ENCODE measurements at places on chromosomes 13 and 19.

DNA sequence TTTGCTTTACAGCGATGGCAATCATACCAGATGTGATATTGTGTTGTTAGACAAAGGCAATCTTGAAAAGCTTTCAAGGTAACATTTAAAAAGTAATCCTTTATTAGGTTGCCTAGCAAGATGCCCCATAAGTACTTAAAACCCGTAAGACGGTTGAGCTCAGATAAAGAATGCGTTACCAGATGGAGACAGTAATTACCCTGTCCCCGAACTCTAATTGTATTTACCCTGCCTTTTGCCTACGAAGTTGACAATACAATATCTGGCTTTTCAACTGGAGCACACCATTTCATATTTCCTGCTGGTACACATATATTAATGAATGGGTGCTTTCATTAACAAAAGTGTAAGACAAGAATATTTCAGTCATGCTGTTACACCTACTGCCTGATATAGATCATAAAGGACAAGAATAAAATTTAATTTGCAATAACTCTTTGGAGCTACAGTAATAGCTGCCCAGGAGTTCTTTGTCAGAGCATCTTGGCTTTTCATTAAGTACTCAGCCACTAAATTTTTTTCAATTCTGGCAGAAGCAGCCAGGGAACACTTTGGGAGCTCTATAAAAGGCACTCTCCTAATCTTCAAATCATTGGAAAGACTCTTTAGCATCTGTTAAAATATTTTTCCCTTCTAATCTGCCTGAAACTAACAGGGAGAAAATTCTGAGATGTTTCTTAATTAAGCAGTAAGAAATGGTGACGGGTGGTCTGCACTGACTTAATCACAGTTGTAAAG lies 63.8 kb downstream of the DCT start:
- no peak for DNase-seq

DNA sequence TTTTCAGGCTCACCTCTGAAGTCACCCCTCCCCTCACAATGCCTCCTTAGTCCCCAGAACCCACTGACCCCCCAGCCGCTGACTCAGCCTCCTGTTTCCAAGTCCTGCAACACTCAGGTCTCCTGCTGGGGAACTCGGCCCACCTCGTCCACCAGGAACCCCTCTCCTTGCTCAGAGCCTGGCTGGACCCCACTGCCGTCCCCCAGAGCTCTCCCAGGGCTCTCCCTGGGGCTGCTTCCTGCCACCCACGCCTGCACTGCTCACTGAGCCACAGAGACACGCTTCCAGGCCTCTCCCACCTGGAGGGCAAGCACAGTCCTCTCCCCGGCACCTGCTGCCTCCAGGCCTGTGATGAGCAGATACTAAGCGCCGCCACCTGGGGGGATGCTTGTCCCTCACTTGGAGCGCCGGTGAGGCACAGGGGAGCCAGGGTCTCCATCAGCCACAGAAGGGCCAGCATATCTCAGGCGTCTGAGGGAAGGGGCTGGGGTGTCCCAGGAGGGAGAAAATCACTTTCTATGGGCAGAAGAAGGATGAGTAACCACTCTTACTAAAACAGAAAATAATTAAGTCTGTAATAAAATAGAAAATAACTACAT lies 53.8 kb downstream of the KLF2 start:
- no peak for DNase-seq

DNA sequence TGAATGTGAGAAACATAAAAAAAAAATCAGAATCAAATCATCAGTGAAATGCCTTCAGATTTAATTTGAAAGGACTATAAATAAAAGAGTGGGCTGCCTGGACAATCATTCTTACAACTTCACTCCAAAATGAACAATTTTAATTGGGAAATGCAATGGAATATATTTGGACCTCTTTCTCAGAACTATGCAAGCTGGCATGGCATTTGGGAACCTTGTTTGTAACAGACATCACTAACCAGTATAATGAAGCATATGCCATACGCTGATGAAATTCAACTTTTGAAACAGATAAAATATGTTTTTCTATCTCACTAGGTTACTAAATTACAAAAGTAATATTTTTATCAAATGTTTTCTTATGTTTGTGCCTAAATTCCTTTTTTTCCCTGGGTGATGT lies 64.2 kb upstream of the FAM216B start:
- no peak for DNase-seq

DNA sequence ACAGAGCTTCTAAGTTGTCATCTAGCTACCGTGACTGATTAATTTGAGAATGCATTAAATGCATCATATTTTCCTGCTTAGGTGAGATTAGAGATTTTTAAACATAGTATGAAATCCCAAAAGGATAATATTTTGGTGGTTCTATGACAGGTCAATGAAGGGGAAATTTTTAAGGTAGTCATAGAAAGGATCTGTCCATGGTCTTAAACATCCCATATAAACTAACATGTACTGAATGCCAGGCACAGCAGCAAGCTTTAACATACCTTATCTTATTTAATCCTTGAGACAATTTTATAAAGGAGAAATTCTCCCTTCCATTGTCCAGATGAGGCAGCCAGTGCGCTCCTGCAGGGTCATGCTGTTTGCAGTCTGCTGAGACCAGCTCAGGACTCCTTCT lies 466.0 kb downstream of the FGF14 start:
- DNase-seq: no peak

DNA sequence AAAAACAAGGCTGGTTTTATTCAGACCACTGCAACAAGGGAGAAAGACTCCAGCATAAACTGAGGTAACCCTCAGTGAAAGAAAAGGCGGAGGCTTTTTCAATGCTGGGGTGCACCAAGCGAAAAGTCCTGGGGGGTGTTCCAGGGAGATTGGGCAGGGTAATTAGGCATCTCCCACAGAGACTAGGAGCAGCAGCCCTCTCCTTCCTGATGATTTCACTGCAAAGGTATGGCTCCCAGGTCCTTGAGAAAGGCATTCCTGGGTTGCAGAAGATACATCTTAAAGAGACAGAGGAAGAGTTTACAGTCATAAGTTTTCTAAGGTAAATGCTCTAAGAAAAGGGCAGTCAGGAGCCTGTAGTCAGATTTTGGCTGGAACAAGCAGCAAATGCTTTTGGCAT lies 412.0 kb downstream of the FOXO1 start:
- no peak for DNase-seq

DNA sequence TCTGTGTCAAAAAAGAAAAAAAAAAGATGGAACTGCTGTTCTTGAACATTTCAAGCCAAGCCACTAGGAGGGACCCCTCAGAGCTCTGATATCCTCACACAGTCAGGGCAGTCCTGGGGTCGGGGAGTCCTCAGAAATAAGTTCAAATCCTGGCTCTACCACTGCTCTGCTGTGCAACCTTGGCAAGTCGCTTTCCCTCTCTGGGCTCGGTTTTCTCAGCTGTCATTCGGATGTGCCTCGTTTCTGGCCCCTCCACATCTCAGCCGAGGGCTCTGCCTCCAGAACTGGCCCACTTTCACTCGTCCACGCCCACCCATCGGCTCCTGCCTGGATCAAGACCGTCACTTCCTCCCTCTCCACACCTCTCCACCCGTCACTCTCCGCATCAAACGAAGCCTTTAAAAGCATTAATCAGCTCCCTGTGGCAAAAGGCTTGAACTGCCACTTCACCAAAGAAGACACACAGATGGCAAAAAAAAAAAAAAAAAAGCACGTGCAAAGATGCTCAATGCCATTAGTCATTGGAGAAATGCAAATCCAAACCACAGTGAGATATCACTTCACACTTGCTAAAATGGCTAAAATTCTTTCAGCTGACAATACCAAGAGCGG lies 7.4 kb upstream of the ZNRF4 start:
- DNase-seq: no peak

DNA sequence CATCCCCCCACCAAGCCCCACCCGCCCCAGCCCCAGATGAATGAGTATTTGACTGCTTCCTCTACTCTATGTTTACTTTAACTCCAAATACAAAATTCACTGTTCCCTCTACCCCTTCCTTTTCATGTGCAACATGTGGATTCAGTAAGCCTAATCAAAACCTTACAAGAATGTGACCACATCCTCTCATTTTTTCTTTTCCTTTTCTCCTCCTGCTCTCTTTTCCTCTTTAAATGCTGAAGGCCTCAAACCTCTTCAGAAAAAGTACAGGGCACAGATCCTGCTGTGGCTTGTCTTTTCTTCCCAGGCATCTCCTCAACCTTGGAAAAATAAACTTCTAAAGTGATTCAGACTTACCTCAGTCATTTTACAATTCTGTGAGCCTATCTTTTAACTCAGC lies 119.0 kb downstream of the MYCBP2 start:
- no peak for DNase-seq

GRCh38 chr13:49481788-49482187 lies 14.0 kb upstream of the PHF11 start:
- DNase-seq: no peak

DNA sequence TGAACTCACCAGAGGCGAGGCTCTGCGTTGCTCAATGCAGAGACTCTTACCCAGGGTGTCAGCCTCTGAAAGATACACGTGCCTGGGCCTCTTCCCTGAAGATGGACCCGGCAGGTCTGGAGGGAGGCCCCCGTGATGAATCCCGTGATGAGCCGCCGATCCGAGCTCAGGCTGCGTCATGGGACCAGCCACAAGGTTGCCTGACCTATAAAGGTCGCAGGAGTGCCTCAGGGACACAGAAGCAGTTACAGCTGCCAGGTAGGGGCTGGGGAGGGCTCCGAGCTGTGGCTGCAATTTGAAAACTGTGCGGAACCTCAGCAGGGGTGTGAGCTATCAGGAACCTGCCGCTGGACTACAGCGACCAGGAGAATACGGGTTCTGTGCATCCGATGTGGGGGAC lies 10.5 kb upstream of the ATP11A start:
- no peak for DNase-seq

GRCh38 chr13:109548374-109548773 lies 238.0 kb downstream of the IRS2 start:
- no peak for DNase-seq

DNA sequence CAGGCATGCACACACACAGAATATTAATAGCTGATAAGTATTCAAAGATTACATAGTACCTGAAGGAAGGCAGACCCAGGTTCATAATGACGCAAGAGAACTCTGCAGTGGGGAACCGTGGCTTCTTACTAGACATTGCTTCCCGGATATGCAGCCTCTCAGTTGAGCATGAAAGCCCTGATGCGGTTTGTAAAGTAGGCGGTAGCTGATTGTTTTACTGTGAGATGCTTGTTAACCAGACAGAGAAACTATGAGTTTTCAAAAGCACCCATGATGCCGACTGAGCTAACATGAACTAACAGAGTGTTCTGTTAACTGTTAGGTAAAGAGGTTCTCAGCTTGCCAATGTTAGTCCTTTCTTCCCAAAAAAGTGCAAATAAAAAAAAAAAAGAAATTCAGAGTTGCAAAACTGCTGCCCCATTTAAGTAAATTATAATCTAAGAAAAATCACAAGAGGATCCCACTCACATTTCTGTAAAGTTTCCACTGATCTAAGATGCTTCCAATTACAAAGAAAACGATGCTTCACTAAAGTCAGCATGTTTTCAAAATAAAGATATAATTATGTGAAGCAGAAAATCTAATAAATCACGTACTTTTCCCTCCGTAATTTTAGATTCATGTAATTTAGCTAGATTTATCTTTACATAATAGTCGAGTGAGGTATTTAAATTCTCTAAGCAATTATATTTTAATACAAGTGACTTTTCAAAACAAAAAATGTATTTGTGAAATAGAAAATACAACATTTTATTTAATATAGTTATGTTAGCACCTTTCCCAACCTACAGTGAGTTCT lies 2.2 kb downstream of the FLT1 start:
- peak; percentile 37 for DNase-seq

- no peak for DNase-seq
Observed at GRCh38 chr19:17946965-17947784, 14.4 kb downstream of the CCDC124 start.

DNA sequence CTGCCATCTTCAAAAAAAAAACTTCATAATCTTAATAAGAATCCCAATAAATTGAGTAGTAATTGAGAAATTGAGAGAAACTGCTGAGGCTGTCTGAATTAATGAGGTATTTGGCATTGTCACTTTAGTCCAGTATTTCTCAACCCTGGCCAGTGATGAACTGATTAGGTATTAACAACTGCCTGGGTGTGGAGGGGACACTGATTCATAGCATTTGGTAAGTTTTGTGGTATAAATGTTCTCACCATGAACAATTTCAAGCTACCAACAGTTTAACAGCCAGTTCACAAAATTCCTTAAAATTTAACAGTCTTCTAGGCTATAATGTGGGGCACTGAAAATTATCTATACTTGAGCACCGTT lies 18.3 kb downstream of the GPC6 start:
- no peak for DNase-seq

DNA sequence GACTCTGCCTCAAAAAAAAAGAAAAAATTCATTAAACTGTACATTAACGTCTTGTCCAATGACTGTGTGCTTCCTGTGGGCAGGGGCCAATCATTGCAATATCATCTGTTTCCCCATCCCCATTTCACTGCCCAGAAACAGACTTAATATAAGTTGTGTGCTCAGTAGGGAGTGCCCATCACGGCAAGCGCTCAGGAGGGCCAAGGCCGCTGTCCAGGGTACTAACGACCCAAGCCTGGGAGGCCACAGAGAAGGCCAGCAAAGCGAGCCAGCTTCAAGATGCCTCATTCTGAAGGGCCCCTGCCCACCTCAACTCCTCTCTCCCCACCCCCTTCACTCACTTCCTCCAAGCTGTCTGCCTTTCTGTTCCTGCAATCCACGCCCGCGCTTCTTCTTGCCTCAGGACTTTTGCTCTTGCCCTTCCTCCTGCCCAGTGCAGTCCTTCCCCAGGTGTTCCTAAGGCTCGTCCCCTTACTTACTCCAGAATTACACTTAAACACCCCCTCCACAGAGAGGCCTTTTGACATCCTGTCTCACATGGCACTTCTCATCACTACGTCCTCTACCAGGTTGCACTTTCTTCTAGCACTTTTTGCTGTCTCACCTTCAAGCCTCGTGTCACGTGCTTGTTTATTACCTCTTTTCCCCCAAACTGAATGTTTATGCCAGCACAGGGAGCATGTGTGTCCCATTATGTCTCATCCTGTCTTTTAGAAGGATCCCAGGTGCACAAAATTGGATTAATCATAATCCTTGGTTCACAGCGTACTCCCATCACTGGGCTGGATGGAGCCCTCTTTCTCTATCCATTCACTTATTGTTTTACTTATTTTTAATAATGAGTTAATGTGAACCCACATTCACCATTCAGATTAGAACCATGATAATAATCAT lies 11.3 kb upstream of the POU2F2 start:
- no peak for DNase-seq

DNA sequence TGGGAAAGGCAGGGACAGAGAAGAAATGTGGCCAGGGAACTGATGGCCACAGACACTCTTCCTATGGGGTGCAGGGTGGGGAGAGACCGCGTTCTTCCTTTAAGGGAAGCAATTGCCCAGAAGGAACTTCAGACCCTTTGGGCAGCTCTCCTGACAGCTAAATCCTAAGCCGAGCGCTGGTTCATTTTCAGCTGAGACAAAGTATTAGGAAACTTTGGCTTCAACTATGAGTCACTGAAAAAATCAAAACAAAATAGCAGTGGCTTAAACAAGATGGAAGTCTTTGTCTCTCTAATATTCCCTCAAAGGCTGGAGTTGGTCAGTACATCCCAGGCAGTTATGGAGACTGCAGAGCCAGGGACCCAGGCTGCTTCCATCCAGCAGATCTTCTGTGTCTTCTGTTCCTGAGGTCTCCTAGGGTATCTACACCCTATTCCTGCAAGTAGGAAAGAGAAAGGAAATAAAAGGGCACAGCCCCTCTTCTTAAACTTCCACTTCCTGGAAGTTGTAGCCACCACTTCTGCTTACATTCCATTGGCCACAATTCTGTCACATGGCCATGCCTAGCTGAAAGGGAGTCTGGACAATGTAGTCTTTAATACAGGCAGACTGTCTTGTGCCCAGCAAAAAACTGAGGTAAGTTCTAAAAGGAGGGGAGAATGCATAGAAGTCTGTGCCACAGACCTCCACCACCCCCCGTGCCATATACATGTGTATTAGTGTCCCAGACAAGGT lies 163.5 kb downstream of the KATNAL1 start:
- no peak for DNase-seq

All from activated naive CD8-positive, alpha-beta T cell treated with anti-CD3 and anti-CD28 coated beads for 36 hours (primary cell).